Purkinje cell (primary cell): ENCODE measurements at places on chromosomes 11 and 22. TPM values are rescaled to one million over a fixed set of nuclear protein-coding genes. Genes with fewer than 3 reads are reported as not detected.

Gene ZNRF3
- 2.0 and 2.2 TPM in 2 replicates for polyA plus RNA-seq

Gene OR2AT4
- polyA plus RNA-seq = not detected in 2 replicates

Gene SERHL2
- 19.2 and 19.8 TPM in 2 replicates for polyA plus RNA-seq

Gene RPS3
- 500 and 539 TPM in 2 replicates for polyA plus RNA-seq
